ENCODE measurements at places on chromosomes 16 and 17. TPM values are rescaled to one million over a fixed set of nuclear protein-coding genes. Genes with fewer than 3 reads are reported as not detected.

DNA sequence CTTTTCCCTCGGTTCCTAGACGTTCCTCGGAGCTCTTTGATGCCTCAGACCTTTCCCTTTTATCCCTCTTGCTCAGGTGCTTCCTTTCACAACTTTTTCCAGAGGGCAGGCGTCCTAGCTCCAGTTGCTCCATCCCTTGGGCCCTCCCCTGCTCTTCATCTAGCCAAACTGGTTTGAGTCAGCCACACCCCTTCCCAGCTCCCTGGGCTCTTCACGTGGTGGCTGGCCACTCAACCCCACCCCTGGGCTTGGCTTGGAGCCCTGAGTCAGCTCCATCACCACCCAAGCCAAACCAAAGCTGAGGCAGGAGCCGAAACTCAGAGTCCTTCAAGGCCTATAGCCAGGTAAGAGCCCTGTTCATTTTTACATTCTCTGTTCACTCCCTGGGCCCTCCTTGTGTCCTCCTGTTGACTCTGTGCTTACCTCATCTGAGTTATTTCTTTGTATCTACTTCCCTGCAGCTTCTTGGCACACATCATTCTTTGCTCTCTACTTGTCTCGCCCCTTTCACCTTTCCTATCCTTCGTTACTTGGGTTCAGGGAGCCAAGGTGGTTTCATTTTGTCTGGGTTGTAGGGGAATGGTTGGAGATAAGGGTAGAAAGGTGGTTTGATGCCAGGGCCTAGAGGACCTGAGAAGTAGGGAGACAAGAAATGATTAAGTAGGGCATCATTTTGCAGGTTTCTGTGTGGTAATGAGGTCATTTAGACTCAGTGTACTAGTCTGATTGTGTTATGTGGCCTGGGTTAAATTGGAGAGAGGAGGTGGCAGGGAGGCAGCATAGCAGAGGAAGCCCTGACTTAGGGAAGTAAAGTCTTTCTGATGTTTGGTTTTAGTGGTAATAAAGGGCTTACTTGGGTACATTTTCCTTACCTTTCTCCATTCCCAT, 7.6 kb upstream of the PHKG2 start:
- DNase-seq = peak; percentile 68
- H3K4me3 ChIP-seq = peak overlapping the region; percentile 38
- peaks cover 8% of the 10 kb centered on the region for H3K27me3 ChIP-seq
- H3K4me1 ChIP-seq = peaks cover 25% of the 10 kb centered on the region
- peaks cover 40% of the 10 kb centered on the region for H3K36me3 ChIP-seq

DNA sequence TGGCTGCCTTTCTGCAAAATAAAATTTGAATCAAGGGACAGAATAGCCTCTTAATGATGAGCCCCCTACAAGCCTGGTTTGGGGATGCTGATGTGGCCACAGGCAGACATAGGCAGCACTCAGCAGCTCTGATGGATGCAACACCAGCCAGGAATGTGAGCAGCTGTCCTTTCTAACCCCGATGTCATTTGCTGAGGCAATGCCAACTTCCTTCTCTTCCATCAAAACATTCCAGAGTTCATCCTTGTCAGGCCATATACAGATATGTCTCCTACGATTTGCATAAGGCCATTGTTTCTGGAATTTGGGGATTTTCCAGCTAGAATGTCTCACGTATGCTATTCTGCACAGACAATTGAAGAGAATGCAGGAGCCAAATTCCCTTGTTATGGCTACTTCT, 52.1 kb upstream of the MYOCD start:
- peak; percentile 79 for DNase-seq
- peak overlapping the region; percentile 68 for H3K27ac ChIP-seq
- peaks cover 58% of the 10 kb centered on the region for H3K4me1 ChIP-seq
- H3K36me3 ChIP-seq = peaks cover 18% of the 10 kb centered on the region
- H3K4me3 ChIP-seq = peak overlapping the region; percentile 47
- peaks cover 3% of the 10 kb centered on the region for H3K27me3 ChIP-seq

GRCh38 chr17:28963055-28963611, 11.8 kb upstream of the PHF12 start:
- no peaks in the 10 kb centered on the region for H3K36me3 ChIP-seq
- no peak overlapping the region for H3K27ac ChIP-seq
- no peak overlapping the region for H3K4me3 ChIP-seq

DNA sequence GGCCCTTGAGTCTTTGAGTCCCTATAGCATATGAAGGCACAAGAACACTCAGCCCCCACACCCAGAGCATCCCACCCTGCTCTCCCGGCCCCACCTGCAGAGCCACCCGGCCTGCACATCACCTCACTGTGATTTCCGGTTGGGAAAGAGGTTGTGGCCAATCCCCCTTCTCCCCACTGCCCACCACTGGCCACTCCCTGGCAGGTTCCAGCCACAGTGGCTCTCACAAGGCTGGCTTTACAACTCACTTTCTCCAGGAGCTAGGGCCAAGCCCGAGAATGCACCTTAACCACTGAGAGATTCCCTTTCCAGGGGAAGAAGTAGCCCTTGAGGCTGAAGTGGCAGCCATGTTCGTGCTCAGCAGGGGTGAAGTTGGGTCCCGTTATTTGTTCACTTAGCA, 123.9 kb downstream of the C16orf78 start:
- H3K4me1 ChIP-seq = no peaks in the 10 kb centered on the region
- no peaks in the 10 kb centered on the region for H3K36me3 ChIP-seq
- H3K27ac ChIP-seq = no peak overlapping the region
- H3K4me3 ChIP-seq = no peak overlapping the region
- H3K27me3 ChIP-seq = no peaks in the 10 kb centered on the region
- DNase-seq = no peak

DNA sequence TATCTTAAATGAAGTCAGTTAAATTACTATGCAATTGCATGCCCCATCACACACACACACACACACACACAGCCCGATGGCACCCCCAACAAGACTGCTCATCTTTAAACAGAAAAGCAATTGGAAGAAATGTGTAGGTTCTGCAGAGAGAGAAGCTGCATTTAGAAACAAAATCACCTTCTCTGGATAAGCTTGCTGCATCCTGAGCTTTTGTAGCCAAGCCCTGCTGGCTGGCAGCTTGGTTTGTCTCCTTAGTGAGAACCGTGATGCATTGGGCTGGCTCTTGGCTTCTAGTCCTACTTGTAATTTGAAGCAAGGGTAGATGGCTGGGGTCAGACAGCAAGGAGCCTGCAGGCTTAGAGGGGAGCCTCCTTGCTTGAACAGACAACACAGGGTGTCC, 153.8 kb downstream of the SOX9 start:
- H3K36me3 ChIP-seq = no peaks in the 10 kb centered on the region
- peaks cover 9% of the 10 kb centered on the region for H3K4me1 ChIP-seq
- H3K27me3 ChIP-seq = peaks cover 5% of the 10 kb centered on the region
- H3K27ac ChIP-seq = no peak overlapping the region
- H3K4me3 ChIP-seq = no peak overlapping the region
- no peak for DNase-seq

GRCh38 chr16:11308493-11309283, 27.6 kb upstream of the PRM1 start:
- H3K36me3 ChIP-seq = no peaks in the 10 kb centered on the region
- H3K27me3 ChIP-seq = no peaks in the 10 kb centered on the region
- H3K4me1 ChIP-seq = peaks cover 21% of the 10 kb centered on the region
- no peak overlapping the region for H3K4me3 ChIP-seq

GRCh38 chr16:68230176-68230571, 5.8 kb downstream of the ESRP2 start:
- no peak for DNase-seq
- peaks cover 25% of the 10 kb centered on the region for H3K4me1 ChIP-seq
- H3K27ac ChIP-seq = no peak overlapping the region
- H3K27me3 ChIP-seq = peaks cover 1% of the 10 kb centered on the region
- no peaks in the 10 kb centered on the region for H3K36me3 ChIP-seq

Gene DNAH17
- not detected for total RNA-seq

Gene CA10
- total RNA-seq = not detected

Gene OSGIN1
- total RNA-seq = 4.2 TPM

Gene USP6
- 0.09 TPM for total RNA-seq

Gene KRTAP2-1
- total RNA-seq = 0.38 TPM

Gene C1QL1
- total RNA-seq = 0.26 TPM

Gene CA7
- total RNA-seq = not detected

Data from HFFc6 (cell line).